Naive B cell (primary cell): ENCODE measurements at places on chromosomes 7 and 10.

DNA sequence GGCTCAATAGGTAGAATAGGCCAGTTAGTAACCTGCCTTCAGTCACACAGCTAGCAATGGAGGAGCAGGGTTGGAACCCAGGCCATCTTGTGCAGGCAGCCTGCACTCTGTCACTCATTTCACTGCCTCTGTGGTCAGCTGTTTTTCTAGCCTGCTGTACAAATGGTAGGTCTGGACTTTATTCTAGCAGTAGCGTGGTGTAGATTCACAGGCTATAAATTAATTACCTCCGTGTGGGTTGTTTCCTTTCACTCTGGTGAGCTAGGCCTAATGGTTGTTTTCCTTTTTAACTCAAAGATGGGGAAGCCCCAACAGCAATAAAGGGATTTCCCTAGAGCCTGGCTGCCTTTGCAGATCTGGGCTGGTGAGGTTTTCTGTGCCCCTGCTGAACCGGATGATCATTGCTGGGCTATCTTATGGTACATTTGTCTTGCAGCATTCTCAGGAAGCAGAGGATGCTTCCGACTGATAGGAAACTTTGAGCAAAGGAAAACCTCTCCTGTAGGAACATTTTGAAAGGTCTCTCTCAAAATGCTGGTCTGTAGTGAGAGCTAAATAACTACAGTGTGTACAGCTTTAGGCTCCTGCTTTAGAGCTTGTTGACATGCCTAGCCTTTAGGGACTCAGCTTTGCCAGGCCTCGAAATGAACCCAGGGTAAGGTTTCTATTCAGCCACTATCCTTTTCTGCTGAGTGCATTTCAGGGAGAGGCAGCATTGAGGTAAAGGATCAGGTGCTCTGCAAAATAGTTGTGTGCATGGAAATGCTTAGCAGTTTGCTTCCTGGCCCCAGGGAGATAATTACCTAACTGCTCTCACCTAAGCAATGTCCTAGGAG lies 157.4 kb downstream of the ST7 start:
- peak; percentile 39 for DNase-seq

DNA sequence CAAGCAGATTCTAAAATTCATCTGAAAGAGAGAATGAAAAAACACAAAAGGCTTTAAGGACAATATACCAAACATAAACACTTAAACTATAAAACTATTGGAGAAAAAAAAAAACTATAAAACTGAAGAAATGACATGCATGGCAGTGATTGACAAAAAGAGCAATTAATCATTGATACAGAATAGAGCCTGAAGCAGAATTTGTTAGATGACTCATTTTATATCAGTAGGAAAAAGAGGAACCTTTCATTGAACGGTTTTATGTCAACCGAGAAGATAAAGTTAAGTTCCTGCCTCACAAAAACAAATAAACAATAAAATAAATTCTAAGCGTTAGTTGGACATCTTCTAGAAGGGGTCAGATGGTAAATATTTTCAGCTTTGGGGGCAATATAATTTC lies 23.3 kb downstream of the NPY start:
- DNase-seq = no peak

DNA sequence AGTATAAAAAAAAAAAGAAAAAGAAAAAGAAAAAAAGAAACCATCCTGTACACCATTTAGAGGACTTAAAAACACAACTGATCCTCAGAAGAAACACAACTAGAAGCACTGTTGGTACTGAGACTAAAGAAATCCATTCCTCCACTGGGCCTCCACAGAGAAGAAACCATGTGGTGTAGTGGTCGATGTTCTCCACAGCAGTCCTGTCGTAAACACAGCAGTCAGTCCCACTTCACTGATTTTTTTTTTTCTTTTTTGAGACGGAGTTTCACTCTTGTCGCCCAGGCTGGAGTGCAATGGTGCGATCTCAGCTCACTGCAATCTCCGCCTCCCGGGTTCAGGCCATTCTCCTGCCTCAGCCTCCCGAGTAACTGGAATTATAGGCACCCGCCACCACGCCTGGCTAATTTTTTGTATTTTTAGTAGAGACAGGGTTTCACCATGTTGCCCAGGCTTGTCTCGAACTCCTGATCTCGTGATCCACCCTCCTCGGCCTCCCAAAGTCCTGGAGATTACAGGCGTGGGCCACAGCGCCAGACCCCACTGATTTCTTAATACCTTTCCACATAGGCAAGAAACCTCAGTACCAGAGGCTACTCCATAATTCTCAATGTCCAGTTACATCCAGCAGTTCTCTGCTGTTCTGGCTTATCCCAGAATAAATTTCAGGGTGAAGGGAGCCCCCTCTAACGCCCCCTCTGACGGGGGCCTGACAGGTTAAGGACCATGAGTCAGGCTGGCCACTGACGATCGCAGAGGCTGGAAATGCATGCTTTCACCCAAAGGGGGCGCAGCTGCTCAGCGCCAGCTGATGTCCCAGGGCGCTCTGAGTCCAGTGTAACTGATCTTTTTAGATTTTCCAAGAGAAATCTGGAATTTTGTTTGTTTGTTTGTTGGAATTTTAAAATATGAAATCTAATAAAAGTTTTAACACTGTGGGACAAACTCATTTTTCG lies 24.8 kb upstream of the FFAR4 start:
- no peak for DNase-seq

DNA sequence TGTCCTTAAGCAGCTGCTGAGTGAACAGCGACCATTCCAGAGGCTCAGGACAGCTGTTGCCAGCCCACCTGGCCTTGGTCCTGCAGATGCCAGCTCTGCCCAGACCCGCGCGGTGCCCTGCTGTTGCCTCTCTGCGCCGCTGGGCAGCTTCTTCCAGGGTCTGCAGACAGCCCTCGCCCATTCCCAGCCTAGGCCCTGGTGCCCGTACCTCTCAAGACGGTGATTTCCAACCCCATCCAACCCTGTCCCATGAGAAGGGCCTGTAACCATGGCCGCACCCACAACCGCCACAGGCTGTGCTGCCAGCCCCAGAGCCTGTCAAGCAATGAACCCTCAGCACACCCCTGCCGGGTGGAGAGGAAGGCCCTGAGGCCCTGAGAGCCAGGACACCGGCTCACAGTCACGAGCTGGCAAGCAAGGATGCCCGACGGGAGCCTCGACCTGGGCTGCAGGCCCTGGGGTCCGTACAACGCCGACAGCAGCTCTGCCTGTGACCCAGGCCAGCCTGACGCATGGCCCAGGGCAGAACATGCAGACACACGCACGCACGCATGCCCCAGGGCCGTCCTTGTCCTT lies 231.9 kb downstream of the MAD1L1 start:
- DNase-seq = no peak

- no peak for DNase-seq
Observed at GRCh38 chr7:9071160-9071762, 637.9 kb downstream of the NXPH1 start.

DNA sequence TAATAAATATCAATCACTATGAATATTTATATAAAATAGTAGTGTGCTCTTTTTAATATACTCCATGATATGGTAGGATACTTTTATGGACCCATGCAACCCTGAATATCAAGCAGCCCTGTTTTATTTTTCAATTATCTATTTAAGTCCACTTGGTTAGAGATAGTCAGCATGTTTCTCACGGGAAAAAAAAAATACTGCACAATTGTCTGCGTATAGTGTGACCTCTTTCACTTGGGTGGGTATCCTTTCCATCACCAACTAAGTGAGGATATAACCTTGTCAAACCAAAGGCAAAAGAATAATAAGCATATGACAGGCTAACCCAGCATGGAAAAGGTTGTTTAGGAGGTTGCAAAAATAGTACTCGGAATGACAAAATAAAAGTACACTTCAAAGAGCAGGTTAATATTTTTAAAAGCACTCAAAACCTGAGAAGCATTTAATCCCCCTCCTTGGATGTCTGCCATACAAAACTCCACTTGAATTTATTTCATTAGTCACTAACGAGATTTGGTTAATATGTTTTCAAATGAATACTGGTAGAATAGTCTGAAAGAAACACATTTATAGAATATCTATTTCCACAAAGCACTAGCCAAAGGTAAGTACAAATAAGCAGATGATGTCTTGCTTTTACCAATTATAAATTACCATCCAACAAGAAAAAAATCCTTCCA lies 76.5 kb downstream of the IMMP2L start:
- DNase-seq = no peak

DNA sequence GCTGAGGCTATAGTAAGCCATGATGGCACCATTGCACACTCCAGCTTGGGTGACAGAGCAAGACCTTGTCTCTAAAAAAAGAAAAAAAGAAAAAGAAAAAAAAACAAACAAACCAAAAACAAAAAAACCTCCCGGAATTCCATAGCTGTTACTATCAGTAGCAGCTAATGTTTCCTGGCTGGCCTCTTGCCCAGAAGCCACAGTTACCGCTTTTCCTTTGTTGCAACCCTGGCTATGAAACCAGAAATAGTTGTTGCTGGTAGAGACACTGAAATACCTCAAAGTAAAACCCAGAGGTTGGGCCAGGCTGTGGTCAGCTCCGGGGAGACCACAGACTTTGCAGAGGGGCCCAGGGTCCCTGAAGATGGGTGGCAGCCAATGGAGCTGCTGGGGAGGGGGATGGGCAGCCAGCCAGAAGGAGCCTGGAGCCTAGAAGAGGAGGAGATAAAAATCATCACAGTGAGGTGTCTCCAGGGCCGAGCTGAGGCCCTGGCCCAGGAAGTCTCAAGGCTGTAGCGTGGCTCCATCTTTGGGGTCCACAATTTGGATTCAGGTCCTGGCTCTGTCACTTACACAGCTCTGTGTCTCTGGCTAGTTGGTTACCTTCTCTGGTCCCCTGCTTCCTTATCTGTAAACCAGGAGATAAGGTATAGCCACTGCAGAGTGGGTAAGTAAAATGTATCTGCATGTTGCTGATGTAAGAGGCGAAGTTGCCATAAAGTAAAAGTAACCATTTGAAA lies 3.4 kb upstream of the CHST12 start:
- no peak for DNase-seq

GRCh38 chr10:89398003-89398749 lies 5.8 kb downstream of the IFIT1 start:
- no peak for DNase-seq

- no peak for DNase-seq
Observed at GRCh38 chr7:135389971-135390370, 119.9 kb downstream of the CNOT4 start.

DNA sequence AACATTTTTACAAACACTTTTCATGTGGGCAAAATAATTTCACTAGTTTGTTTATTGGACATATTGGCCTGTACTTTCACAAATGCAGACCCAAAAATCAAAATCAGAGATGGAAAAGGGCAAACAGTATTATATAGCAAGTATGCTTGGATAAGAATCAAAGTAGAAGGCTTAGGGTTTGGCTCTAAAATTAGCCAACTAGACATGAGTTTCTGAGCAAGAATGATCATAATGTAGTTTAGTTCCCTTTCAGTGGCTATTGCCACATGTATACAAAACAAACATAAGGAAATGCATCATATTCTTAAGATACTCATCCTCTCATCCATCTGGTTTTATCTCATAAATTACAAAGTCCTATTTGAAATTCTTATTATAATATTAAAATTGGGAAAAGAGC lies 132.5 kb downstream of the IMMP2L start:
- no peak for DNase-seq

GRCh38 chr7:107609811-107610261 lies 29.8 kb downstream of the BCAP29 start:
- DNase-seq = no peak

- DNase-seq = no peak
Observed at GRCh38 chr10:79585870-79586527, 24.7 kb upstream of the SFTPA1 start.

DNA sequence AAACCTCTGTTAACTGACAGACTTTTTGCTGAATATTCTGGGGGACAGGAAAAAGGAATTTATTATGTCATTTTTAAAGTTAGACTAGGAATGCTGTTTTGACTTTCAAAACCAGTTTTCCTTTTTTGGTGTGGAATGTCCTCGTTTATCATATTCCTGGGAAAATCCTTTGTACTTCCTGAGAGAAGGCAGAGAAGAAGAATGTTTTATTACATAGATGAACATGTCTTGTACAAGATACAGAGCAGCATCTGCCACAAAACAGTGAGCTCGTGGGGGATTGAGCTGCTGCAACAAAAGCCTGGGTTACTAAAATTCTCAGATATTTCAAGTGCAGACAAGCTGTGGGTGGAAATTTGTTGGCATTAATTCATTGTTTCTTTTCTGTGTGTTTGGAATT lies 20.2 kb downstream of the MCU start:
- no peak for DNase-seq

- no peak for DNase-seq
Observed at GRCh38 chr10:50540826-50541122, 83.0 kb downstream of the SGMS1 start.

- no peak for DNase-seq
Observed at GRCh38 chr7:140284062-140284461, 107.3 kb upstream of the KDM7A start.

DNA sequence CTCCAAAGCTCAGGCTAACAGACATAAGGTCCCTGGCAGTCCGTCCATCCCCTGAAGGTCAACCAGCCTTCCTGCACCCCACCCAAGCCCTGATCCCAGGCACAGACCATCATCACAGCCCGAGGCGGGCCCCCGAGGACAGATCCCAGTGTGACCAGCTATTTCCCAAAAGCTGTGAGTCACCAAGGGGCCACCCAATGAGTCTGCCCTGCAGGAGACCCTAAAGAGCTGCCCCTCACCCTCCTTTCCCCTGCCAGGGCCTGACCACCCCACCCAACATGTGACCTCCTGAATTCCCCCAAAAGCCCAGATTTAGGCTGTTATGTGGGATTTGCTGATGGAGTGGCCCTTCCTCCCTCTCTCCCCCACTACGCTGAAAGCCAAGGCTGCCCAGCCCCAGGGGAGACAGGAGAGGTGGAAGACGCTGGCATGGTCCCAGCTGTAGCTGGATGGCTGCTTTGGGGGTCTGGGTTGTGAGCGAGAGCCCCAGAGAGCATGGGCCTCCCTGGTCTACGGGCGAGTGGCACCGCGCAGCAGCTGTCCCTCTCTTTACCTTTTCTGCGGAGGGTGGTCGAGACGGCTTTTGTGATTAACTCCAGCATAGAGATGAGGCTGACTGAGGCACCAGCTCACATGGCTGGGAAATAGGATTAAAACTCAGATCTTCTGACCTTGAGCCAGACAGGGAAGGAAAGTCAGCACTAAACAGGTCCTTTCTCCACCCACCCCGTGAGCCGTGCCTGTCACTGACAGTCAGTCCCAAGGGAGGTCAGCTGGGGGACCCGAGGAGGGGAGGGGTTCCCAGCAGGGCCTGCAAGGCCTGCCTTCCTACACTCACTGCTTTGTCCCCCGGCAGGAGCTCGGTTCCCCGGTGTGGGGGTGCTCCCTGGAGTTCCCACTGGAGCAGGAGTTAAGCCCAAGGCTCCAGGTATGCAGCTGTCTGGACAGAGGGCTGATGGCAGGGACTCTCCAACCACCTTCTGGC lies 16.7 kb downstream of the ELN start:
- DNase-seq = no peak

DNA sequence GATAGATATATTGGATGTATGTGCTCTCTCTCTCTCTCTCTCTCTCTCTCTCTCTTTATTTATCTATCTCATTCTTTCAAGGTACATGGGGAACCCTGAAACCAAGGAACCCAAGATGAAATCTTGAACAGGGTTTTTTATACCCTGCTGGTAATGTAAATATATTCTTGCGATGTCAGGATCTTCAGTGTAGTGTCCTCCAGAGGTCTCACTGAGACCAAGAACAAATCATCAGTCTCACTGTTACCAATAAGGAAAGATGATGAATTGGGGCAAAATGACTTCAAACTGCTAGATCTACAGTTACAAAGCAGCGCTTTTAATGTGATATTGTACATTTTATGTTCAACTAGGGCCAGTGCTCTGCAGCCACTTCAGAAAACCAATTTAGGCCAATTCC lies 423.5 kb downstream of the ANKRD7 start:
- DNase-seq = no peak

- no peak for DNase-seq
Observed at GRCh38 chr10:111762114-111762513, 421.5 kb downstream of the GPAM start.

GRCh38 chr7:12683678-12684585 lies 3.5 kb upstream of the ARL4A start:
- no peak for DNase-seq
